Urothelium cell line (cell line): ENCODE measurements at places on chromosomes 7 and 10.

DNA sequence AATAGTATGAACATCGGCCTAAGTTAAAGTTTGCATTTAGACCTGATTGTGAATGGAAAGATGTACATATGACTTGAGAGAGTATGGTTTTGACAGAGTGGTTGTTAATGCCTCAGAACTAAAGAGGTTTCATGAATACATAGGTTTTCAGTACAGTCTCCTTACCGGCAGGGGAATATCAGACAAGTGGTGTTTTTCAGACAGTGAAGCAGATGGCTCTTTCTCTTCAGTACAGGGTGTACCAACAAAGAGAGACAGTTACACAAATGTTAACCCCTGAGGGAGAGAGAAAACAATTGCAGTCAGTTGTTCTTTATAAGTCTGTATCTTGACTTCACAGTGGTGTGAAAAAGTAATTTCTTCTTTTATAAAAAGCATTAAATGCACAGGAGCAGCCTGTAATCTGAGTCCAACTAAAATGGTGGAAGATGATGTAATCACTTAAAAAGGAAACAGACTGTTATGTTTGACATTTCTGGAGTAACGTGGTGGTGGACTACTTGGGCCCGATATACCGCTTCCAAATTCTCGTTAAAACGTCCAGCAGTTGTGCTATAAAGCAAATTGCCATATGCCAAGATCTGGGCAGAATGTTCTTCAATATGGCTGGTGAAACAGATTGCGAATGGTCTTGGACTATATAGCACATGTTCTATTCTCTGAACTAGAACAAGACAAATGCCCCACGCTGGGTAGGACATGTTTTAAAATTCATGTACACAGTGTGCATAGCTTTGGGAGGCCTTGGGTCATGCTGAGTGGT is 69.2 kb downstream of the SDK1 start:
- DNase-seq = no peak

- no peak for DNase-seq
Observed at GRCh38 chr7:32047075-32047474, 23.1 kb downstream of the PDE1C start.

GRCh38 chr10:60819271-60819670 is 41.0 kb downstream of the CDK1 start:
- DNase-seq = no peak

DNA sequence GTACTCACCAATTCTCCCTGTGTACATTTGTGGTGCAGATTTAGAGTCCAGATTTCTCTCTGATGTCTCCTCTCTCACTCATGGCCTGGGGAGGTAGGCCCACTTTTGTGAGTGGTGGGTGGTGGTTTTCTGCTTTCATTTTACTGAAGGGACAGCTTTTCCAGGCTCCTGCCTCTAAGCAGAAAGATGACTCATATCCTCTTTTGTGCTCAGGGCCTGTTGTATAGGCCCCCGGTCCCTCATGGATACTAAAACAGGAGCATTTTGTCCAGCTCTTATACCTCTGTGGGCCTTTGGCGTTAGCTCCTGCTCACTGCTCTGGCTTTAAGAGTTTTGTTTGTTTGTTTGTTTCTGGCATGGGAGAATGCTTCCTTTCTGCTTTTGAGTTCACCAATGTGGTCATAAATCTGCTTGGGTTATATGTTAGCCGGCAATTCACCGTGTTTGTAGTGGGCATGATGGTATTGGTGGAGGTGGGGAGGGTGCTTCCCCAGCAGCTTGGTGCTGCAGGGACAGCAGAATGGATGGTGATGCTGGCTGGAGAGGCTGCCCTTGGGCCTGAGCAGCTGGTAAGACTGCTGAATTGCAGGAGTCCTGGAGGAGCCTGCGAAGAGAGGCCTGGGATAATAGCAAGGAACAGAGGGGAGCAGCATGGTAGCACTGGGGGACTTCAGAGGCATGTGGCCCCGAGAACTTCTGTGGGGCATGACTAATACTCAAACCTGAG is 468.7 kb downstream of the RPS24 start:
- DNase-seq = peak; percentile 71

- peak; percentile 66 for DNase-seq
Observed at GRCh38 chr7:48298779-48299178, 127.5 kb downstream of the ABCA13 start.

DNA sequence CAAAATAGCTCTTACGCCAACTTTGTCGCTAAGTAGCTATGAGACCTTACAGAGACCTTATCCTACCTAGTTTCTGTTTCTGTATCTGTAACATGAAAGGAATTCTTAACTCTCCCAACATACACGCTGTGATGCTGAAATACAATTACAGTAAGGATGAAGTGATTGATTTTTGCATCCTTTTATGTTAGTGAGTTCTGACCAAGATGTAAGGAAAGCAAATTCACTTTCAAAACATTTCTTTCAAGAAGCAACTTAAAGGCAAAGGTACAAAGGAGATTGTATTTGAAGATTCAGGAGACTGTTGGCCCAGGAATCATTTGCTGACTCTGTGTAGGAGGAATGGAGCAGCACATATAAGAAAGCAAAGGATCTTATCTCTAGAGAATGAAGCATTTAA is 7.1 kb upstream of the ANK3 start:
- no peak for DNase-seq

DNA sequence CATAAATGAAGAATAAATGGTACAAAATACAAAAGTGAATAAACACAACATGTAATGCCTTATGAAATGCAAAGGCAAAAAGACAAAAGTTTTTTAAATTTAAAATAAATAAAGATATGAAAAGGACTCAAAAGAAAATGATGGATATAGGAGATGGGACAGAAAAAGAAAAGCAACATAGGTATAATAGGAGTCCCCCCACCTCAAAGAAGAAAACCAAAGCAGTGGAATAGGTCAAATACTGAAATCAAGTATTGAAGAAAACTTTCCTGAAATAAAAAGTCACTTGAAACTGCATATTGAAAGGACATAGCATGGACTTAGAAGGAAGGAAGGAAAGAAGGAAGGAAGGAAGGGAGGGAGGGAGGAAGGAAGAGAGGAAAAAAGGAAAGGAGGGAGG is 110.0 kb upstream of the FAM204A start:
- no peak for DNase-seq

DNA sequence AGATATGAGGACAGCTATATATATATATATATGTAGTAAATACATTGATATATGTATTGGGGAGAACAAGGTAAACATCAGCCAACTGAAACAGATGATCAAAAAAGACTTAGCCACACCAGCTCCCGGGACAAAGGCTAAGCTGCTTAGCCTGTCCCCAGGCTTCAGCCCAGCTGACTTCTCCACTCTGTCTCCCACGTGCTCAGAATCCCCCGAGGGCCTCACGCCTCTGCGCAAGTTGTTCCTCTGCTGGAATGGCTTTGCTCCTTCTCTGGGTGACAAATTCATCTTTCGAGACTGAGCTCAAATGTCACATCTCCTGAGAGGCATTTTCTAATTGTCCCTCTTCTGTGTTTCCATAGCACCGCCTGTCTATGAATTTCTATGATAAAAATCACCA is 8.6 kb upstream of the INSIG1 start:
- no peak for DNase-seq

GRCh38 chr10:5460468-5461202 is 38.7 kb downstream of the CALML5 start:
- DNase-seq = no peak

- DNase-seq = no peak
Observed at GRCh38 chr10:119768455-119769094, 42.7 kb downstream of the INPP5F start.

- DNase-seq = no peak
Observed at GRCh38 chr10:99236627-99237309, 1.1 kb upstream of the HPSE2 start.

GRCh38 chr7:148982654-148983199 is 45.6 kb downstream of the PDIA4 start:
- no peak for DNase-seq

DNA sequence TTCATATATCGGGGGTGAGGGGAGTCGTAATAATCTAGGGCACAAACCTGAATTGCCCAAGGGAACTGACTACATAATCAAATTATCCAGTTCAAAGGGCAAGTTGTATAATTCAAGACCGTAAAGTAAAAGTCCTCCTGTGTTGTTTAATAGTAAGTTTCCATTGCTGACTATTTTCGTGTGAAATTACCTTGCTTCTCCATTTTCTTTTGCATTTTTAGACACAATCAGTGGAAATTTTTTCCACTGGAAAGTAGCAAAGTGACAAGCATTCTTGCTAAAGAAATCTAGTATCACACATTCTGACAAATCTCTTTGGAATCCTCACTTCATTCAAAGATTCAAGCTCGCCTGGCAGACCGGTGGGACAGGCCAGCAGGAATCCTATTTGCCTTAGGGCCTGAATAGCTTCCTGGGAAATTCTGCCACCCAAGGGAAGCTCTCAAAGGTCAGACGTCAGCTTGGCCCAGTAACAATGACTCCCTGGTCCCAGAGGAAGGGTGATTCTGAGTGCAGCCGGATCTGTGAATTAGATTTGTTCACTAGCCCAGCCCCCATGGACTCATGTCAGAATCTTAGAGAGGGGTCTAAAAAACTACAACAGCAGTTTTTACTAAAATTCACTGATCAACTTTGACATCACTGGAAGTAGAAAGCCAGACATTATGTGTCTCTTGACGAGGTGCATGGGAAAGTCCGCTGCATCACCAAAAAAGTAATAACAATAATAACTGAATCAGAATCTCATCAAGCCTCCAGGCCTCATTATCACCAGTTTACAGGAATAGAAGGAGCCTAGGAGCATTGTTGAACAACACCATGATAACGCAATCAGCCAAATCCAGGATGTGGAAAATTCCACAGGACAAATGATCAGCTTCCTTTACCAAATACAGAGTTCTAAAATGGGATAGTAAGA is 161.0 kb downstream of the SKIDA1 start:
- peak; percentile 67 for DNase-seq

GRCh38 chr7:2800931-2801688 is 43.0 kb downstream of the GNA12 start:
- DNase-seq = peak; percentile 70

GRCh38 chr7:96701258-96701657 is 8.4 kb downstream of the SEM1 start:
- no peak for DNase-seq

GRCh38 chr7:71937840-71938371 is 474.2 kb downstream of the CALN1 start:
- no peak for DNase-seq

- DNase-seq = no peak
Observed at GRCh38 chr7:120852700-120853099, 5.2 kb downstream of the TSPAN12 start.

DNA sequence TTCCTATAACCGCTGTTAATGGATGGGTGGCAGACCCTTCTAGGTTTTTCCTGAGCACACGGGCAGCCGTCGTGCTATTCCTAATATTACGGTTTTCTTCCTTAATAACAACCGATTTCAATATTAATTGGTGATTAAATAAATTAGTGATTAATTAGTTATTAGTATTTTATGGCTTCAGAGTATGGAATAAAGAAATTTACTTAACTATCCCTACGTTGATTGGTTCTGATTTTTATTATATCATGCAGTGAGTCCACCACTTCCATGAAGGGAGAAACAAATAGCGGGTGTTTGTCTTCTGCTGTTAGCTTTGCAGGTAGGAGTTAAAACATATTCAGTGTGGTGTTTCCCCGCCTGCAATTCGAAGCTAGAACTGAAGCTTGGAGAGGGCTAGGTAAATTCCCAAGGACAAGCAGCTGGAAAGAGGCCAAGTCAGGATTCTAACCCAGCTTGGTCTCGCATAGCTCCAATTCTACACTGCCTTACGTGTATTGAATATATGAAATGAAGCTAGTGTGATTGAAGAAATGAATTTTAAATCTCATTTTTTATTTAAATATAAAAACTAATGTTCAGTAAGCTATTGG is 928 bp upstream of the CSTF2T start:
- DNase-seq = peak; percentile 31

DNA sequence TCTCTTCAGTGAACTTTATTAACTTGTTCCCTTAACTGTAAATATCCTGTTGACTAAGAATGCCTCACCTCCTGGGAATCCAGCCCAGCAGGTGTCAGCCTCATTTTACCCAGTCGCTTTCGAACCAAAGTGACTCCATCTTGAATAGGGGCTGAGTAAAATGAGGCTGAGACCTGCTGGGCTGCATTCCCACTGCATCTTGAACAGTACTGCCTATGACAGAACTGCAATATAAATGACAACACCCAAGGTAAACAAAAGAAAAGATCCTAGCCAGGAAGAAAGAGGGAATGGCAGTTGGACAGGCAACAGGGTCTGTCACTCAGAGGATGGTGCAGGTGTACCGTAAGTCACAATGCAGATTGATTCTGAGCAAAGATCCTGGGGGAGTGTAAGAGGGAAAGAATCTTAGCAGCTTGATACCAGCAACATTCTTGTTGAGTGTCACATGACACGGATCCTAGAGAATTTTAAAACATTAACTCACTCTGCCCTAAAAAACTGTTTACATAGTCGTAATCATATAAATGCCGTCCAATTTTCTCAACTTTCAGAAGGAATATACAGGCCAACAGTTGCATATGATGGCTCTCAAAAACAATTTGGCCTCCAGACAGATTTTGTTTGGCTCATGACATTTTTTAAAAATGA is 4.4 kb upstream of the FAM107B start:
- DNase-seq = no peak

DNA sequence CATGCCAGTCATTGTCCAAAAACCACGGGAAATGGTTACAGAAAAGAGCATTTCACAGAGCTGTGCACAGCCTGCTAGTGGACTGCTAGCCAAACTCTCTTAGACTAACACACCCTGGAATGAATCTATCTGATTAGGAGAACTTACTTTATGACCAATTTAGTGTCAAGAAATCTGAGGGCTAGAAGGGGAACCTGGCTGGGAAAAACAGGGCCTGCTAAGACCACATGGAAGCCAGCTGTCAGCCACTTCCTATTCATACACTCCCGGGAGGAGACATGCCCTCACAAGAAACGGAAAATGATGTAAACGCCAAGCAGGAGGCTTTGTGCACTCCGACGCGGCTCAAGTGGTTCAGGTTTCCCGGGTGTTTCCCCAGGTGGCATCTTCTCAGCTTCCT is 54.8 kb downstream of the MPP7 start:
- DNase-seq = no peak

GRCh38 chr7:28078036-28078901 is 102.3 kb downstream of the JAZF1 start:
- DNase-seq = peak; percentile 61

DNA sequence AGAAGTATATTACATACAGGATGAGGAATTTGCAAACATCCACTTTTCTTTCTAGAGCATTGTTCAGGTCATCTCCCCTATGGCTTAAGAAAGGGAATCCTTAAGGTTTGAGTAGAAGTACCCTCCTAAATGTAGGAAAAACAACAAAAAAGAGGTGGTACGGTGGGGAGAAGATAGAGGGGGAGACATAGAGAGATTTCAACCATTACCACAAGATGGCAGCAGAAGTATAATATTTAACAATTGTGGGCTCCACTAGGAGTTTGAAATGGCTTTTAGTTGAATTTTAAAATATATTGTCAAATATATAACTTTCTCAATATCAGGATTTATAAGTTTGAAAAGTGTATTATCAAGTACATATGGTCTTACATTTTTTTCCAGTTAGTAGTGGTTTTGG is 72.7 kb upstream of the PRKG1 start:
- DNase-seq = peak; percentile 30

GRCh38 chr10:29849126-29849833 is 210.1 kb downstream of the JCAD start:
- peak; percentile 46 for DNase-seq
